ENCODE measurements at places on chromosomes 4 and X. TPM values are rescaled to one million over a fixed set of nuclear protein-coding genes. Genes with fewer than 3 reads are reported as not detected.

GRCh38 chrX:11185861-11186260 is 74.7 kb downstream of the HCCS start:
- no peaks in the 10 kb centered on the region for H3K36me3 ChIP-seq
- no peaks in the 10 kb centered on the region for H3K4me1 ChIP-seq
- no peak overlapping the region for H3K4me3 ChIP-seq
- H3K27ac ChIP-seq, result no peak overlapping the region
- no peaks in the 10 kb centered on the region for H3K27me3 ChIP-seq

- no peak overlapping the region for H3K4me3 ChIP-seq
- no peak for DNase-seq
- no peak overlapping the region for H3K27ac ChIP-seq
- H3K4me1 ChIP-seq, result no peaks in the 10 kb centered on the region
- peaks cover 5% of the 10 kb centered on the region for H3K27me3 ChIP-seq
Observed at GRCh38 chr4:41709844-41710481, 38.6 kb downstream of the PHOX2B start.

- no peak for DNase-seq
- no peaks in the 10 kb centered on the region for H3K4me1 ChIP-seq
- no peak overlapping the region for H3K27ac ChIP-seq
Observed at GRCh38 chrX:13933851-13934250, 95.8 kb downstream of the GEMIN8 start.

DNA sequence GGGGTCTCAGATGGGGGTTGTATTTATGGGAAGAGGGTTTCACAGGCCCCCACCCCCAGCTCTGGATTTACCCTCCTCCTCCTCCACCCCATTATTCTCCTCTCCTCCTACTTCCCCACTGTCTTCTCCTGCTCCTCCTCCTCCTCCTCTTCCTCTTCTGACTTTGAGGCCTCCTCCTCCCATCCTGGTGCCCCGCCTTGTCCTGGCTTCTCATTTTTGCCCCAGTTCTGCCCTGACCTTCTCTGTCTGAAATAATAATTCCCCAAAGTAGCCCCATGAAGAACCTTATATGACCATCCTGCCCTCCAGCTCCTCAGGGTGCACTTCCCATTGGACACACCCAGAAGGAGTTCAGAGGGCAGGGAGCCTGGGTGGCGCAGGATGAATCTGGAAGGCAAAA is 351.4 kb upstream of the GATB start:
- H3K36me3 ChIP-seq, result no peaks in the 10 kb centered on the region
- no peak overlapping the region for H3K4me3 ChIP-seq
- no peak for DNase-seq
- peaks cover 3% of the 10 kb centered on the region for H3K4me1 ChIP-seq
- no peak overlapping the region for H3K27ac ChIP-seq
- no peaks in the 10 kb centered on the region for H3K27me3 ChIP-seq

DCHS2 gene
- 0.05 TPM for total RNA-seq

UGT2A1 gene
- not detected for total RNA-seq

Data from HCT116 (cell line).